Muscle of leg (tissue), 16 donors: ENCODE measurements at places on chromosomes 3 and 15. TPM values are rescaled to one million over a fixed set of nuclear protein-coding genes. Genes with fewer than 3 reads are reported as not detected.

DNA sequence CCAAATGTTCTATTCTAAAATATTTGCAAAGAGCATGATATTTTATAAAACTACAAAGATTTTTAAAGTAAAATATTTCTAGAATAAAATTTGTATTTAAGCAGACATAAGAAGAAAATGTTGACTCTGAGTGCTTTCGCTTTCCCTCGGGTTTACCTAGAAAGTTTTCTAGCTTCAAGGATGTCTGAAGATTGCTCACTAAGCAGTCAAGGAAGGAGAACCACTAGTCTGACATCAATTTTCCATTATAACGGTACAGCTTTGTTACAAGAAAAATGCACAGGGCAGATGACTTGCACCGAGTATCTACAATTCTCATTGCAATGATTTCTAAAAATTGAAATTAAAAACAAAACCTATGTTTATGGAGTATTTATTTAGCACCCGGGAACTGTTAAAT is 14.2 kb downstream of the GPR15 start:
- DNase-seq = no peak

- DNase-seq = peak; percentile 54
Measured at GRCh38 chr3:77381431-77381830, 341.5 kb downstream of the ROBO2 start.

IL5RA gene
- 0.04 TPM for total RNA-seq

DNA sequence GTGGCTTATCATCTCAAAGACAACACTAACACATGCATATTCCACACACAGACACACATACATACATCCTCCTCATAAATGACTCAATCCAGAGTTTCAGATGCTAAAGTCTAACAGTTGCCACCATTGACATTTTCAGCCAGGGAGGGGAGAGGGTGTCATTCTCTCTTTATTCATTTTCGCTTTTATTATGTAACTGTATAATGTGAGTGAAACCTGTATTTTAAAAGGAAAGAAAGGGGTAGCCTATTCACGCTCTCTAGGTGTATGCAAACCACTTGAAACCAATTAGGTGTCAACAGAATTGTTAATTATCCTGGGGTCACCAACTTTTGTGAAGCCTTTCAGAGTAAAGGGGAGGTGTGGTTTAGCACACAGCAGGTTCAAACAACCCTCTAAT is 1282.9 kb downstream of the ROBO2 start:
- DNase-seq = no peak

DNA sequence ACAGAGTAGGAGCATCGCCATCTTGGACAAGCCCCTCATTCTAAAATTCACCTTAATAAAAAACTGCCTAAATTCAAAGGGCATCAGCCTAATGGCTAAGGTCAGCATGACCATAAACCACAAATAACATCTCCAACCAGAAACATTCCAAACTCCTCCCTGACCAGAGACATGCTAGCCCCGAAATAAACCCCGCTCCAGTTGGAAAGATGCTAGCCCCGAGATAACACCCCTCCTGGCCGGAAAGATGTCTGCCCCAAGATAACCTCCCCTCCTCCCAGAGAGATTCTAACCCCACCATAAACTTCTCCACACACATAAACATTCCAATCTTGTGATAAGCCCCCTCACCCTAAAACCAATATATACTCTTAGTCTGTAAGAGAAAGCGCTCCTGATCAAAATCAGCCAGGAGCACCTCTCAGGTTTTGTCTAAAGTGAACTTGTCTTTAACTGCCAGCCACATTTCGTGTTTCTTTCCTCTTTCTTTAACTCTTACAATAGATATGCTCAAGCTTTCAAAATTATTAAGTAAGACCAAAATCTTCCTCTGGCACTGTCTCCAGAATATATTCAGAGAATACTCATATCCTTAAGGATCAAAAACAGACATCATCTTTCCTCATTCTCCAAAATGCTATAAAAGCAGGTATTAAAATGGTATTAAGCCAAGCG is 104.1 kb downstream of the GSK3B start:
- no peak for DNase-seq

DNA sequence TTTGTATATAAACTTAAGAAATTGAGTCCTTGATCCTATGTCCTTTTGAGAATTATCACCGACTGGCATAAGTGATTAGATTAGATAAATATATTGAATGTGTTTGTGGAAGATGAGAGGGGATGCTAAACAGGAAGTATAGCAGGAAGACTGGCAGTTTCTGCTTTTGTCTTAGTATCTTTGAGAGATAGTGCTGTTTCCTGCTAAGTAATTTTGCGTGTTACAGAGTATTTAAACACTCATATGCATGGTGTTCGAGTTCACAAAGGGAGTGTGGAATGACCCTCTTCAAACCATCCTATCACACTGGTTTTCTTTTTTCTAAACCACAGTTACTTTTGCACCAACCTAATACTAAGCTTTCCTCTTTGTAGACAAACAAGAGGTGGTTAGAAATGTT is 106.0 kb downstream of the KLHL25 start:
- DNase-seq = no peak

- no peak for DNase-seq
Measured at GRCh38 chr3:150972366-150973071, at the start of gene CLRN1. CLRN1 (minus strand) TSS chr3:150972727; CDS start chr3:150972708, 19 bp downstream.
